T-helper 2 cell (primary cell): ENCODE measurements at places on chromosomes 7 and 10.

- no peak for DNase-seq
Observed at GRCh38 chr7:16299853-16300252, 121.5 kb downstream of the CRPPA start.

GRCh38 chr10:125144693-125145623 is 15.4 kb downstream of the CTBP2 start:
- no peak for DNase-seq

GRCh38 chr10:116385994-116386809 is 41.4 kb upstream of the PNLIPRP3 start:
- no peak for DNase-seq

- DNase-seq, result no peak
Observed at GRCh38 chr10:117409549-117410305, 34.5 kb upstream of the PDZD8 start.

DNA sequence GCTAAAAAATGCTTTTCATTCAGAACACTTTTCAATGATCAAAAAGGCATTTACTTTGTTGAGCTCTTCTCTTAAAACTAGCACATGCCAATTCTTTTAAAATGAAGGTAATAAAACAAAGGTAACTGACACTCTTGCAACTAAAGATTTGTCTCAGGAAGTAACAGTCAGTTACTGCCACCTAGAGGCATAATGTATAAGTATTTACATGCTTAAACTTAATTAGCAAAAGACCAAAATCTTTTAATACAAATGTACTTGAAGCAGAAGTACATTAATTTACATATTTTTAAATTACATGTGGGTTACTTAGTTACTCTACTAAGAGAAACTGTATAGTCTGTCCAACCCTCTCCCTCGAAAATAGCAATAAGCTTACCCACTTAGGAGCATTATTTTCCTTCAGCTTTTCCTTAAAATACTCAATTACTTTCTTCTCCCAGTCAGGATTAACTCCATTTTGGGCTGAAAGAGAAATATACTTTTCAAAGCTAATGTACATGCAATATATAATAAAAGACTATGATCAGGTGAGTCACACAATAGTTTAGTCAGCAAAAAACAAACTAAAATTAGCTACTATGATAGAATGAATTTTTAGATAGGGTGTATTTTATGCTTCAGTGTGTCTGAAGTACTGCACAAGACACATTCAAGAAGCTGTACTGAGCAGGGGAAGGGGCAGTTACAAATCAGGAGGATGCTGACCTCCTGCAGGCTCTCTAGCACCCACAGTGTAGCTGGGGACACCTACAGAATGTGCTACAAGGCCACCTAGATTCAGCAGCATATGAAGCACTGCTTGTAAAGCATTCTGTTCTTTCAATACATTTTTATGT is 13.0 kb downstream of the MCMBP start:
- no peak for DNase-seq

- no peak for DNase-seq
Observed at GRCh38 chr7:8800986-8801385, 367.6 kb downstream of the NXPH1 start.

- no peak for DNase-seq
Observed at GRCh38 chr10:60246382-60246781, 143.3 kb downstream of the ANK3 start.

- DNase-seq, result no peak
Observed at GRCh38 chr7:16169537-16169936, 251.8 kb downstream of the CRPPA start.

- DNase-seq, result no peak
Observed at GRCh38 chr10:62451611-62451975, 77.4 kb downstream of the ZNF365 start.

DNA sequence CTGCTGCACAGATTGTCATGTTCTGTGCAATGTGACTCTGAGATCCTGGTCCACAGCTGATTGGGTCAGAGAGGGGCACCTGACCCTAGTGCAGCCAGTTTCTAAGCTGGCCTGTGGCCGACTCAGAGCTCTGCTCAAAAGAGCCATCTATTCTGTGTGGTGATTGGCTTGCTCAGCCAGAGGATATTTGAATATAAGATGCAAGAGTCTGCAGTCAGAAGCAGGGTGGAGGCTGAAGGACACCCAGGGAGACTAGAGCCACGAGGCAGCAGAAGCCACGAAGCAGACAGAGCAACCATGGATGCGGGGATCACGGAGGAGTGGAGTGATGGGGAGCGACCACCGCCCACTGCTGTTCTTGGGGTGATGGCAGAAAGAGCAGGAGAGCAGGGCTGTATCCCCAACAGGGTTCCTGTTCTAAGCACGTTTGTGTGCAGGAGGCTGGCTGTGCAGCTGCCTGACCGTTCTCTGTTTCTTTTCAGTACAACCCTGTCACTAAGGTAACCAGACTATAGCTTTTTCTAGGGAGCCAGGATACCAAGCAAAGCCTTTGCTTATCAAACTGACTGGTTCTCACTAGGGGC is 19.5 kb upstream of the RHEB start:
- no peak for DNase-seq

- DNase-seq, result peak; percentile 77
Observed at GRCh38 chr10:22321156-22321923, 441 bp downstream of the BMI1 start.

DNA sequence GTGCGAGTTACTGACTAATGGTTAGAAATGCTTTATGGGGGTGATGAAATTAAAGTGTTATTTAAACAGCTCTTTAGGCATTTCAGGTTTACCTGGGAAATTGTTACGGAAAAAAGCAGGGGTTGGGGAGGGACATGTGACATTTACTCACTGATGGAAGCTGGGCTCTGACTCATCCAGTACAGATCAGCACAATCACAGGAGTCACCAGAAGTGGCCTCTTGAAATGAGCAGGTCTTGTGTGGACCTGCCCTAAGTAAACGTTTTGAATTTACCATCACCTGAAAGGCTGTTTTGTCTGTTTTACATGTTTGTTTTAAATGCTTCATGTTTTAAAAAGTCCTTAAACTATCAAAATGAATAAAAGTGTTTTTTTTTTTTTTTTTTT is 2.3 kb downstream of the GLRX3 start:
- DNase-seq, result no peak

DNA sequence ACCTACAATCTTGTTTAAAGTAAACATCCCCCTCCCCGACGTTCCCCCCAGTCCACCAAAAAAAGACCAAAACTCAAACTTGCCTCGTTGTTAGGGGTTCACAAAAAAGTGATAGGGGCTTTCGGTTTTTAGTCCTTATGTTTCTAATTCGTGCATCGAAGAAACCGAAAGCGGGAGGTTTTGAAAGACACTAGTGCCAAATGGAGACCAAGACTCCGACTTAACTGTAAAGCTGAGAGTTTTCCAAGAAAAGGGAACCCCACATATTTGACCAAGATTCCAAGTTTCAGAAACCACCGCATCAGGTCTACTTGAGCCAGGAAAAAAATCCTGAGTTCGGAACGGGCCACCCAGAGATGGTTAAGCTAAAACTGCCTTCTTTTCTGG is 534 bp downstream of the PSMA2 start:
- DNase-seq, result no peak

- DNase-seq, result no peak
Observed at GRCh38 chr7:90715067-90715466, 118.9 kb downstream of the CDK14 start.

DNA sequence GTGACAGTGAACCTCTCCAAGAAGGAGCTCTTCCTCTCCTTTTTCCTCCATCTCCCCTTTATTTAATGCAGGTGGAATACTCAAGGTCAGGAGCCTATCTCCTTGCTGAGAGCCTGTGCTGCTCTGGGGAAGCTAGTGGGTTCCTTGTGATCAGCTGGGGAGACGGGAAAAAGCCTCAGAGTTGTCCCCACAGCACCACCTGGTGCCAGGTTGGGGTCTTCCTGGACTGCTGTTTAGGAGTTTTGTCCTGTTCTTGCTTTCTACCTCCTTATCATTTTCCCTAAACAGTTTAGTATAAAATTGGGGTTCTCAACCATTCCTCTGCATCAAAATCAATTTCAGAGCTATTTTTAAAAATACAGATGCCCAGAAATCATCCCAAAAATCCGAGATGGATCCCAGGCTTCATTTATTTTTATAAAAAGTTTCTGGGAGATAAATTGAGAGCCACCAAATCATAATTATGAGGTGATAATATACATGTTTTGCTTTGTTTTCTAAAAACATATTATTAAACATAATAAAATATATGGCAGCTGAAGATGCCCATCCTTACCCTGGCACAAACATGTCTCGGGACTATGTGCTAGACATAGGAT is 44.3 kb downstream of the MACC1 start:
- no peak for DNase-seq

DNA sequence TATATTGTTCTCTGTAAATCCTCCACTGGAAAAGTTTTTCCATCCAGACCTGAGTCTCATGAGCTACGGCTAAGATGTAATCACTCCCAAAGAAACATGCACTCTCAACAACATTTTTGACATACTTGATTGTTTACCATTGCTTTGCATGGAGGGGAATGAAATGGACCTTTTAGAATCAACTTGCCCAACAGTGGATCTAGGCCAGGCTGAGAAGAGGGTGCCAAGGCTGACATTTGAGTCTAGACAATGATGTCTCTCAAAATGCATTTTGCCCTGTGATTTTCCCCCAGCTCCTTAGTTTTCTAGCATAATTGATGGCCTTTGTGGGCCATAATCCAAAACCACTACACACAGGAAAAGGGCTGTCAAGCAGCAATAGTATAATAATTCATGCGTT is 297.9 kb upstream of the KLF6 start:
- no peak for DNase-seq

DNA sequence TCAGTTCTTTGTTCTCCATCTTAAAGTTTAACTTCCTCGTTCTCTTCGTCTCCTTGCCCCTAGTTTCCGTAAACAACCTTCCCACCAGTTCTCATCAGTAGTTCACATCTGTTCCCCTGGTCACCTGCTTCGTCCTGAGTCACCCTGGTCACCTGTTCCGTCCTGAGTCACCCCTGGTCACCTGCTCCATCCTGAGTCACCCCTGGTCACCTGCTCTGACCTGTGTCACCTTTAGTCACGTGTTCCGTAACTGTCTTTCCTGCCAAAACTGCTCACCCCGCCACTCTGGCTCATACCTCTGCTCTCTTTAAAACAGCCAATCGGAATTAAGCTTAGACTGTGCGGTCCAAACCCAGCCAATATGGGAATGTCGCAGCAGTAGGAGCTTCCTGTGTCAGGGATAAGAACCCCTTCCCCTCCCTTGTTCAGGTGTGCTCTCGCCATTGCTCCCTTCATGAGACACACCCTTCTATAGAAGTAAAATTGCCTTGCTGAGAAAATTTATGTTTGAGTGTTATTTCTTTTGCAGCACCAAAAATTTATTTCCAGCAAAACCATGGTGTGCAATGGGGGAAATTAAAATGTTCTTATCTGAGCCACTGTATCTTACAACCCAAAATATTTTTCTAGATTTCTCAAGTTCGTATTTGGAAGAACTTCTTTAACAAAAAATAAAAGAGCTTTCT is 112.2 kb downstream of the VIM start:
- DNase-seq, result no peak

- DNase-seq, result no peak
Observed at GRCh38 chr10:60954035-60954434, 10.1 kb upstream of the RHOBTB1 start.

- DNase-seq, result no peak
Observed at GRCh38 chr7:111274857-111275256, 183.9 kb downstream of the LRRN3 start.

DNA sequence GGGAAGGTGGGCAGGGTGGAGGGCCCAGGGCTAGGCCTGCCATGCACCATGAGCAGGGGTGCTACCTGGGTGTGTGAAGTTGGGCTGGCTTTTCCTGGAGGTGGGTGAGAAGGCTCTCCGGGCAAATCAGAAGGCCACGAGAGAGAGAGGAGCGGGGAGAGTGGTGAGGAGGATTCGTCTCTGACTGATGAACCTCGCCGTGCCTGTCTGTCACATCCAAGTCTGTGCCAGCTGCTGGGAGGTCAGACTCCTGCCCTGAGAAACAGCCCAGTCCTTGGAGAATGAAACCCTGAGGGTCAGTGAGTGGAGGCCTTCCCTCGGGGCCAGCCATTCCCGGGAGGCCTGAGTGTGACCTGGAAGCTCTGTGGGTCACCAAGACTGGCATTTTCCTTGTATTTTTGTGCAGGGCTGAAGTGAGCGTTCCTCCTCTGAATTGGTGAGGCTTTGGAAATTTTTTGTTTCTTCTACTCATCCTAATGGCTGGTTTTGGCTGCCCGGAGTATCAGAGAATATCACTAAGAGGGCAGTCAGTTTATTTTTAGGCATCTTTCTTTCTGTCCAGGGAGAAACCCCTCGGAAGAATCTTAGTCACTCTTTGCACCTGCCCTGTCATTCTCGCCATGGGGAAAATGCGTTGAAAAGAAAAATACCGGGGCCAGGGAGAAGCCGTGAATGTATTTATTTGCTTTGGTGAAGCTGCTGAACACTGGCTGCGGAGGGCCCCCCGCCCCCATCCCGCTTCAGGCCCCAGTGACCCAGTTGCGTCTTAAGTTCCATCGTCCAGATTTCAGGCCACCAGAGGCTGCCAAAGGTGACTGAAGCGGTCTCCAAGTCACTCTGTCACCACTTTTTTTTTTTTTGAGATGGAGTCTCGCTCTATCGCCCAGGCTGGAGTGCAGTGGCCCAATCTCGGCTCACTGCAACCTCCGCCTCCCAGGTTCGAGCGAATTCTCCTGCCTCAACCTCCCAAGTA is 6.5 kb upstream of the AP5Z1 start:
- DNase-seq, result no peak

DNA sequence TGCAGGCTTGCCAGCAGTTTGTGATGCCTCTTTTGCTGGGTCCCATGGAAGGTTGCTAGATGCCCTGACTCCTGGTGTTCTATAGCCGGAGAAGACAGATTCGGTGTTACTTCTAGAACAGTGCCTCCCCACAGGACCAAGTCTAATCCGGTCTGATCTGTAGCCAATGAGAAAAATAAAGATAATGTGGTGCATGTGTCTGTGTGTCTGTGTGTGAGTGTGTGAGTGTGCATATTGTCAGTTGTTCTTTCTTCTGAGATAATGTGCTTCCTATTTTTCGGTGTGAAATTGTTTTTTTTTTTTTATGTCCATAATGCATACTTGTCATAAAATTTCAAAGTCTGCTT is 29.7 kb upstream of the ZNRF2 start:
- DNase-seq, result no peak

DNA sequence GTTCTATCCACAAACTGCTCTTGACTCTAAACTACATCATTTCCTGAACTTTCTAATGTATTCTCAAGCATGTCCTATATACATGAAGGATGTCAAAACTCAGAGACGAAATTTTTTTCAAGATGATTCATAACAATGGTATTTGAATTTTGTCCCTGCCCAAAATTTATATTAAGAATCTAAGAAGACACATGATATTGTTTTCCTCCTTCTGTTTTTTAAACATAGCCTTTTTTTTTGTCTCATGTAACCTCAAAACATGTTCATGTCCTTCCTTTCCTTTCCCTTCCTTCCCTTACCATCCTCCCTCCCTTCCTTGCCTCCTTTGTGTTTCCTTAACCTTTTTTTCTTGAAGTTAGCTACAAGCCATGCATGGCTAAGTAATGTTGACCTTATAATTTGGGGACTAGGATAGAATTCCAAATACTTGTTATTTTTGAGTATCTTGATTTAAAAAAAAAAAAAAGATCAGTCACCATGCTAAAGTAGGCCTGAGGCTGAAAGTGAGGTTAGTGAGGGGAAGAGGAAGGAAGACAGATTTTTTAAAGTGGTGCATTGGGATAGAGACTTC is 163.0 kb downstream of the SUGCT start:
- DNase-seq, result no peak
